ENCODE measurements at places on chromosomes 12 and 14. TPM values are rescaled to one million over a fixed set of nuclear protein-coding genes. Genes with fewer than 3 reads are reported as not detected.

- H3K27me3 ChIP-seq = no peaks in the 10 kb centered on the region
- DNase-seq = no peak
- H3K4me1 ChIP-seq = no peaks in the 10 kb centered on the region
- H3K27ac ChIP-seq = no peak overlapping the region
Measured at GRCh38 chr12:21379218-21379617, 6.5 kb downstream of the IAPP start.

The ISCU gene
- 58.3 TPM for total RNA-seq

DNA sequence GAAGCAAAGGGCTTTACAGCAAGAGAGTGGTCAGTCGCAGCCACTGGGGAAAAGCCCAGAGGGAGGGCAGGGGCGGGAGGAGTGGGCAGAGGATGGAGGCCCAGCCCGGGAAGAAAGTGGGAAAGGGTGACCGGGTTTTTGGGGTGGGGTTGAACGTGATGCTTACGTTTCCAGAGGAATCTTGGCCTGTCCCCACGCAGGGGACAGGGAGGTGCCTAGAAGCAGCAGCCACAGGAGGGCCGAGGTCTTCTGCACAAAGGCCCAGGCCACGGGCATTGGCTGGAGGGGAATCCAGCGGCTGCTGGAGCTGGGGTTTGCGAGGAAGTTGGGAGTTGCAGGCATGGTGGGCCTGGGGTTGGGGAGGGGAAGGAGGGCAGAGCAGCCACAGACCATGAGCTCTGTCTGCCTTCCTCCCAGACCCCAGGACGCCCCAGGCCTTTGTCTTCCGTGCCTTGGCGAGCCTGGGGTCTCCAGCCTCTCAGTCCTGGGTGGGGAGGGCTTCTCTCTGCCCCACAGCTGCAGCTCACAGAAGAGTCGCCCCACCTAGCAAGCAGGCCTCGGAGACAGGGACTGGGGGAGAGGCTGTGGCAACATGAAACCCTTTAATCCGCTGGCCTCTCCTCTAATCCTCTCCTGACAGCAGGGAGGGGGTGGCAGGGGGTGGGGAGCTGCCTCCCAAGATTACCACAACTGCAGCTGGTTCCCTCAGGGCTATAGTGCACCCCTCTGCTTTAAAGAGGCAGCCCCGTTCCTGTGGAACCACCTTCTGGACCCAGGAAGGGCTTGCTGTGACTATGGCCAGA is at the start of gene CACNA2D4:
Gene CACNA2D4, minus strand, starts transcription at position 572 of the 803 bp plus-strand sequence. Its CDS starts 179 bp downstream, at position 393.
- H3K27me3 ChIP-seq = peaks cover 69% of the 10 kb centered on the region
- H3K4me1 ChIP-seq = no peaks in the 10 kb centered on the region
- H3K27ac ChIP-seq = no peak within 1 kb of the TSS
- H3K36me3 ChIP-seq = no peaks in the 10 kb centered on the region

DNA sequence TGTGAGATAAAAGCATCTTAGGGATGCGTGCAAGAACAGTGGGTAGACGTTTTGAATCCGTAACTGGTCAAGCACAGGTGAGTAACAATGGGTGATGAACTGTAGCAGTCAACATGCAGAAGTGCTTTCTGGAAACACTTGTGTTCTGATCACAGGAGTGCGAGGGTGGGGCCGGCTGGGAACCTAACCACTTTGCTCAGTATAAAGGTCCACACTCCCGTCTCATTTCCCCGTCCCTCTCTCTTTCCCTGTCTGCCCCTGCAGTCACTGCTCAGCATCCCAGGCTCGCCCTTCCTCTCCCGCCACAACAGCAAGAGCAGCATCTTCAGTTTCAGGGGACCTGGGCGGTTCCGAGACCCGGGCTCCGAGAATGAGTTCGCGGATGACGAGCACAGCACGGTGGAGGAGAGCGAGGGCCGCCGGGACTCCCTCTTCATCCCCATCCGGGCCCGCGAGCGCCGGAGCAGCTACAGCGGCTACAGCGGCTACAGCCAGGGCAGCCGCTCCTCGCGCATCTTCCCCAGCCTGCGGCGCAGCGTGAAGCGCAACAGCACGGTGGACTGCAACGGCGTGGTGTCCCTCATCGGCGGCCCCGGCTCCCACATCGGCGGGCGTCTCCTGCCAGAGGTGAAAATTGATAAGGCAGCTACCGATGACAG is 127.1 kb downstream of the FIGNL2 start:
- no peak overlapping the region for H3K27ac ChIP-seq
- no peaks in the 10 kb centered on the region for H3K27me3 ChIP-seq
- H3K4me1 ChIP-seq = no peaks in the 10 kb centered on the region
- DNase-seq = peak; percentile 36

GRCh38 chr12:3034067-3034750 is 43.0 kb upstream of the TSPAN9 start:
- DNase-seq = peak; percentile 71
- H3K4me1 ChIP-seq = peaks cover 3% of the 10 kb centered on the region
- H3K27me3 ChIP-seq = no peaks in the 10 kb centered on the region
- peaks cover 15% of the 10 kb centered on the region for H3K36me3 ChIP-seq
- H3K27ac ChIP-seq = no peak overlapping the region

DNA sequence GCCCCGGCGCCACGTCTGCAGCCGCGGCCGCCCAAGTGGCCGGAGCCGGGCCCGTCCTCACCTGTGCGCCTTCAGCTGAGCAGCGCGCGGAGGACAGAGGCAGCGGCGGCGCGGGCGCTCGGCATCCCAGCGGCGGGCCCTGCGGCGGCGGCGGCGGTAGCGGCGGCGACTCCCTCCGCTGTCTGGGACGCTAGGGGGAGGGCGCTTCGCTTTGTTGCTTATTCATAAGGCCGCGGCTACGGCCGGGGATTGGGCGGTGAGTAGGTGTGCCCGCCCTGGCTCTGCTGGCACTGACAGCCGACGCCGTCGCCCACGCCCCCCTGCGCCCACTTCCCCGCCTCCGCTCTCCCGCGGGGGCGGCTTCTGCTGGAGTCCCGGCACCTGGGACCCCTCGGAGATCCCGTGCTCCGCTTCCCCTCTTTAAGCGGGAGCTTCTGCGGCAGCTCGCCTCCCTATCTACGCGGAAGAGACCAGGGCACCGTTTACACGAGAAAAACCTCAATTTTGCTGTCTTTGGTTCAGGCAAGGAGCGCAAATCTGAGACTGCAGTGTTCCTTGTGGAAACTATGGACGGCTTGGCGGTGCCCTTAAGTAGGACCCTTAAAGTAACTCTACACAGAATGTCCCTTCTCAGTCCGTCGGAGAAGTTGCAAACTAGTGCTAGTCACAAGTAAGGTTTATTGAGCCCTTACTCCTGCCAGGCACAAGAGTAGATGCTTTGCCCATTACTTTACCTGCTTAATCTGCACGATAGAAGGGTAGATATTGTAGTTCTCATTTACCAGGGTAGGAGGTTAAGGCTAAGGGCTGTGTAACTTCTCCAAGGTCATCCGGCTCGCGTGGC is at the start of gene ARMH4:
Gene ARMH4, minus strand, starts transcription at position 200 of the 844 bp plus-strand sequence. CDS start 12,855 bp downstream, outside the sequence.
- DNase-seq = peak; percentile 70
- no peak within 1 kb of the TSS for H3K27ac ChIP-seq
- H3K4me1 ChIP-seq = peaks cover 3% of the 10 kb centered on the region
- H3K27me3 ChIP-seq = peaks cover 29% of the 10 kb centered on the region
- no peaks in the 10 kb centered on the region for H3K36me3 ChIP-seq

- H3K36me3 ChIP-seq = no peaks in the 10 kb centered on the region
- H3K4me1 ChIP-seq = peaks cover 2% of the 10 kb centered on the region
- no peak for DNase-seq
- no peak overlapping the region for H3K4me3 ChIP-seq
Measured at GRCh38 chr14:52693036-52693435, 2.3 kb downstream of the ERO1A start.

- no peak overlapping the region for H3K4me3 ChIP-seq
- peaks cover 5% of the 10 kb centered on the region for H3K4me1 ChIP-seq
- peaks cover 29% of the 10 kb centered on the region for H3K36me3 ChIP-seq
- H3K27me3 ChIP-seq = no peaks in the 10 kb centered on the region
- DNase-seq = no peak
Measured at GRCh38 chr14:24269910-24270536, 1.4 kb downstream of the RABGGTA start.

GRCh38 chr12:96371138-96371789 is 29.0 kb downstream of the CDK17 start:
- no peak overlapping the region for H3K4me3 ChIP-seq
- H3K27me3 ChIP-seq = no peaks in the 10 kb centered on the region
- DNase-seq = no peak
- H3K36me3 ChIP-seq = 0 out of 2 replicates have a peak, but pooled peaks cover 1% of the 10 kb centered on the region
- H3K4me1 ChIP-seq = peaks cover 5% of the 10 kb centered on the region
- H3K27ac ChIP-seq = no peak overlapping the region

The POTEG gene
- total RNA-seq = not detected

DNA sequence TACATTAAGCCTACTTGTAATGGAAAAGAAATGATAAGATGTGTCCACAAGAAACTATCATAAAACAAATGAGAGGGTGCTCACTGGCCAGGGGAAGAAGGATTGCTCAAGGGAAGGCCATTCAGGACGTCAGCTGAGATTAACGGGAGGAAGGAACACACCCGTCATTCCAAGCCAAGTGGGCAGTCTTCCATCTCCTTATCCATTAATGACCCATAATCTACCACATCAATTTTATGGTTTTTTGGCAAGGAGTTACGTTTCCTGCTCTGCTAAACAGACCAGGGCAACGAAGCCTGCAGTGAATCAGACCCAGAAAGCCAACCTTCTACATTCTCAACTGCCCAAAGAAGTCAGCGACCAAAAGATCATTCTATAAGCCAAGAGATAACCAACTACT is 25.1 kb downstream of the PRKAB1 start:
- peak; percentile 90 for DNase-seq
- H3K4me3 ChIP-seq = no peak overlapping the region
- H3K36me3 ChIP-seq = peaks cover 3% of the 10 kb centered on the region
- peaks cover 10% of the 10 kb centered on the region for H3K4me1 ChIP-seq

The MGST1 gene
- total RNA-seq = 105 TPM

DNA sequence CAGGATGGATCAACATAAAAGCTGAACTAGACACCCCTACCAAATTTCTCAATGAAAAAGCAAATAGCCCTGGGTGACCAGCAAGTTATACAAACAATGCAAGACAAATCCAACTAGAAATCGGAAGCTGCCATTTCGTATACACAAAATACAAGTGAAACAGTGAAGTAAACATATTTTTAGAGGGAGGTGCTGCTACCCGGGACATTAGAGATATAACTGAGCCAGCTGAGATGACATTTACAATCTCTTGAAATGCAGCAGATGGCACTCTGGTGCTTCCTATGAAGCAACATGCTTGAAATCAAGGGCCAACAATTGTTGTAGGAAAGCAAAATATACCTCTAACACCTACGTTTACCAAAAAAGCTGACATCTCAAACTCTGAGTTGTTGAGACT is 25.5 kb downstream of the BDKRB1 start:
- H3K4me1 ChIP-seq = peaks cover 13% of the 10 kb centered on the region
- H3K27ac ChIP-seq = no peak overlapping the region
- DNase-seq = peak; percentile 17
- H3K4me3 ChIP-seq = no peak overlapping the region

The TMEM19 gene
- 43.9 TPM for total RNA-seq

GRCh38 chr12:89414851-89415250 is 62.5 kb upstream of the DUSP6 start:
- no peaks in the 10 kb centered on the region for H3K27me3 ChIP-seq
- H3K4me3 ChIP-seq = no peak overlapping the region
- DNase-seq = peak; percentile 75
- H3K4me1 ChIP-seq = peaks cover 18% of the 10 kb centered on the region
- no peaks in the 10 kb centered on the region for H3K36me3 ChIP-seq

DNA sequence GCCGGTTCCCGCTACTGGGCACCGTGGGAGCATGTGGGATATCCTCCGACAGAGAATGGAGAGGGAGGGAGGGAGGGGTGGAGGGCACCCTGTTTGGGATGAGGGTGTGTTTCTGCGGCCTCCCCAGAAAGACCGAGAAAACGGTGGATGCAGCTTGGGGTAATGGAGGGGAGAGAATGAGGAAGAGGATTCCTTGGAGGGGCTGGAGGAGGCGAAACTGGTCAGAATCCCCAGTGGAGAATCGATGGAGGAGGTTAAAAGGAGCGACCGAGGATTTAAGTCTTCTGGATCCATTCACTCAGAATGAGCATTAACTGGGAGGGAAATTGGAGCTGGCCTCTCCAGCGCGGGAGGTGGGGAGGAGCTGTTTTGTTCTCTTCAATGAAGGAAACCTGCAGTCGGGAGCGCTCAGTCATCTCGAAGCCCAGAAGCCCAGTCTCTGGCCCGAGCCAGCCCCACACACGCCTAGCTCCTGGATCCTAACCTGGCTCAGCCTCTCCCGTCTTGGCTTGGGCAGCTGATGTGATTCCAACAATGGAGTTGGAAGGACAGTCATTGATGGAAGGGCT is 581 bp downstream of the ARG2 start:
- H3K27ac ChIP-seq = no peak overlapping the region
- peaks cover 3% of the 10 kb centered on the region for H3K27me3 ChIP-seq
- DNase-seq = peak; percentile 7
- peaks cover 3% of the 10 kb centered on the region for H3K4me1 ChIP-seq
- no peaks in the 10 kb centered on the region for H3K36me3 ChIP-seq

DNA sequence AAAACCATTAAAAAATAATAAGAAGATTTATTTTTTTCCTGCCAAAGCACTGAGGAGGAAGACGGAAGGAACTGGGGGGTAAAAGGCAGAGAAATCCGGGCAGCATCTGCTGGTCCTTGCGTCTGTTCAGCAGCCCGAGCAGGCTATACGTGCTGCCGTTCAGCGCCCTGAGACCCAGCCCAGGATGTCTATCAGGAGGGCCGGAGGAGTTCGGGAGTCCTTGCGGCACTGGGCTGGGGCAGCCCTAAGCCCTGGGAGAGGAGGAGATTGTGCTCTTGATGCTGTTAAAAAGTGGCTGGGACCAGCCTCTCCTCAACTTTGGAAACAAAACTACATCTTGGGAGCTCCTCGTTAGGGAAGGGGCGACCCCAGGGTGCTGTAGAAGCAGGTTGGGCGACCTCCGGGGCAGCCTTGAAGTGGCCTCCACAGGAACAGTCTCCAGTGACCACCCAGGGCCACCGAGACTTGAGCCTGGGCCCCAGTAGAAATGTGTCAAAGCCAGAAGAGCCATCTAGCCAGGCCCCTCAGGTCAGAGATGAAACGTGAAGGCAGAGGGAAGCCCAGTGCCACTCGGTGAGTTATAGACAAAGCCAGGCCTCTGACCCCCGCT is 14.3 kb downstream of the PGF start:
- DNase-seq = no peak
- no peak overlapping the region for H3K27ac ChIP-seq
- peaks cover 21% of the 10 kb centered on the region for H3K4me1 ChIP-seq
- no peaks in the 10 kb centered on the region for H3K27me3 ChIP-seq
- no peaks in the 10 kb centered on the region for H3K36me3 ChIP-seq

DNA sequence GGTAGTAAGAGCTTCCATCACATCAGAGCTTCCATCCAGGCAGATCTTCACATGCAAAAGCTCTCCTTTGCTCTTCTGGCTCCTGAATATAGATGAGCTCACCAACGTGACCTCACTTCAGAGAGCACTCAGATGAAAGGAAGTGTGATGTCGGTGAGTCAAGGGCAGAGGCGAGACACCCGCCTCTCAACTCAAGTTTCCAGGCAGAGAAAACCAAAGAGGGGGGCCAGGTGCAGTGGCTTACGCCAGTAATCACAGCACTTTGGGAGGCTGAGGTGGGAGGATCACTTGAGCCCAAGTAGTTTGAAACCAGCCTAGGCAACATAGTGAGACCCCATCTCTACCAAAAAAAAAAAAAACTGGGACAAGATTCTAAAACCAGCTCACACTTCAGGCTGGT is 126.9 kb downstream of the DUSP6 start:
- H3K27me3 ChIP-seq = no peaks in the 10 kb centered on the region
- H3K27ac ChIP-seq = peak overlapping the region; percentile 48
- H3K4me3 ChIP-seq = no peak overlapping the region
- H3K36me3 ChIP-seq = no peaks in the 10 kb centered on the region

All from IMR-90 (cell line).